Astrocyte (in vitro differentiated cells and primary cell): ENCODE measurements at places on chromosomes 3 and 15. TPM values are rescaled to one million over a fixed set of nuclear protein-coding genes. Genes with fewer than 3 reads are reported as not detected.
A peak's percentile ranks its signal among the peaks of the same experiment; 100 is the strongest.

SKOR1 gene
- total RNA-seq, result not detected in 2 replicates

GRCh38 chr3:151044706-151045105 is 40.8 kb upstream of the MED12L start:
- DNase-seq, result peak; percentile 12

GRCh38 chr3:168273917-168274316 is 178.2 kb upstream of the GOLIM4 start:
- no peak for DNase-seq

GRCh38 chr3:141375381-141376301 is 7.3 kb downstream of the ZBTB38 start:
- DNase-seq, result no peak

- no peak for DNase-seq
Observed at GRCh38 chr3:20776692-20777091, 590.7 kb upstream of the SGO1 start.

AMIGO3 gene
- total RNA-seq, result 0.16 TPM in 1 of 2 replicates, not detected in the other

ACTC1 gene
- 860 and 942 TPM in 2 replicates for total RNA-seq

LYZL4 gene
- not detected in 2 replicates for total RNA-seq

GRCh38 chr3:49901366-49902339 is 2.0 kb downstream of the MST1R start:
- DNase-seq, result no peak

HOMER2 gene
- 12.2 and 16.6 TPM in 2 replicates for total RNA-seq

GRCh38 chr15:27774638-27775037 is 324.5 kb downstream of the OCA2 start:
- no peak for DNase-seq

DNA sequence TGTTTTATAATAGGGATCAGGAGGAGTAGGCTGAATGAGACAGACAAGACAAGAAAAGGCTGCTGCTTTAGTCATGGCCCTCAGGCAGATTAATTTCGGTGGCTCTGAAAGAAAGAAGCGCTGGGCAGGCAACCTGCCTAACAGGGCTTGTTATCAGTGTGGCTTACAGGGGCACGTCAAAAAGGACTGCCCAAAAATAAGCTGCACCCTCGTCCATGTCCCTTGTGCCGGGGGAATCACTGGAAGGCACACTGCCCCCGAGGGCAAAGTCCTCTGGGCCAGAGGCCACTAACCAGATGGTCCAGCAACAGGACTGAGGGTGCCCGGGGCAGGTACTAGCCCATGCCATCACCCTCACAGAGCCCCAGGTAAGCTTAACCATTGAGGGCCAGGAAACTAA is 188.5 kb downstream of the IGSF11 start:
- DNase-seq, result no peak

GRCh38 chr15:50355619-50355905 is 564 bp upstream of the GABPB1 start:
- no peak for DNase-seq

GRCh38 chr3:79597709-79598108 is 170.1 kb downstream of the ROBO1 start:
- no peak for DNase-seq
